SW 1271 (cell line): ENCODE measurements at places on chromosomes 1 and 21.

DNA sequence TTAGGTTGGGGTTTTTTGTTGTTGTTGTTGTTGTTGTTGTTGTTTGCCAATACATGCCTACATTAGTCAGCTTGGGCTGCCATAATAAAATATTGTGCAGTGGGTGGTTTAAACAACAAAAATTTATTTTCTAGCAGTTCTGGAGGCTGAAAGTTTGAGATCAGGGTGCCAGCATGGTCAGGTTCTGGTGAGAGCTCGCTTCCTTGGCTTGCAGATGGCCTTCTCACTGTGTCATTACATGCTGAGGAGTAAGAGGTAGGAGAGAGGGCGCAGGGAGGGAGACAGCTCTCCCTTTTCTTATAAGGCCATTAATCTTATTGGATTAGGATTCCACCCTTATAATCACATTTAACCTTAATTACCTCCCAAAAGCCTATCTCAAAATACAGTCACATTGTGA is 52.7 kb downstream of the DIRAS3 start:
- no peak for DNase-seq

DNA sequence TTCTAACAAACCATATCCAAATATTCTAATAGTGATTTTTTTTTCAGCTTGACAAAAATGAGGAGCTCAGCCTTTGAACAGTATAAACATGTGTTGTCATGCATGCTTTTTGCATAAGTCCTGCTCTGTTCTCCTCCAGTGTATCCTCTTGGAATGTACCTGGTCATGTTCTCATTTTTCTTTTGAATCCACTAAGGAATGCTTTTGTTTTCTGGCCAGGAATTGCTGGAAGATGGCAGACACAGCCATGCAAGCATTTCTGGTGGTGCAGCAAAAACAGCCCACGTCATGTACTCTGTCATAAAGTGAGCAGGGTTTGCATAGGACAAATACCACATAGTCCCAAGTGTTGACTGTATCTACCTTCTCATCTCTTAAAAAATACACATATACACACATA is 11.5 kb upstream of the PLD5 start:
- DNase-seq = no peak

DNA sequence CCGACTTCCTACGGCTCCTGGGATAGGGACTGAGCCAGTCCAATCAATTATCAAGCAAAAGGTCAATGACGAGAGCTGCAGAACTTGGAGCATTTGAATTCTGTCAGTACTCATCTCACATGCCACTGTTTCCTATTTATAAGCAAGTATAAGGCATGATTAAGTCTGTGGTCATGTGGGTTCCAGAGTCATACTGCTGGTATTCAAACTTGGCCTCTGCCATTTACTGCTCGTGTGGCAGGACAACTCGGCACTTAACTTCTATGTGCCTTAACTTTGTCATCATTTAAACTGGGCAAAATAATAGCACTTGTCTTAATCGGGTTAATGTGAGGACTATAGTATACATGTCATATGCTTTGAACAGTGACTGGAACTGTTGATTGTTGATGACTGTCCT is 44.9 kb upstream of the TNFSF18 start:
- DNase-seq = peak; percentile 2

DNA sequence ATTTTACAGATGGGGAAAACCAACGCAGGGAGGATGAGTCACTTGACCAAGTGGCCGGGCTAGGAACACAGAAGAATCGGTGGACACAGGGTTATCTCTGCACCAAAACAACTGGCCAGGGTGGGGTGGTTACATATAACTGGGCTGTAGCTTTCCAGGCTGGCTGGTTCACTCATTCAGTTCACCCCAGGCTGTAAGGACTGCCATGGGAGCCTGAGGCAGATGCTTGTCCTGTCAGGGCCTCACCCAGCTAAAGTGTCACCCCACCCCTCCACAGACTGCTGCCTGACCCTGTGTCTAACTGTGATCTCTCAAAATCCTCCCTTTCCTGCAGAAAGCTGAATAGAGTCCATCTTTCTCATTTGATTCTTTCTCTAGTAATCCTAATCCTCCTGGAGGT is 387.3 kb downstream of the RYR2 start:
- no peak for DNase-seq

- no peak for DNase-seq
Measured at GRCh38 chr1:41784531-41785274, 134.0 kb downstream of the HIVEP3 start.

DNA sequence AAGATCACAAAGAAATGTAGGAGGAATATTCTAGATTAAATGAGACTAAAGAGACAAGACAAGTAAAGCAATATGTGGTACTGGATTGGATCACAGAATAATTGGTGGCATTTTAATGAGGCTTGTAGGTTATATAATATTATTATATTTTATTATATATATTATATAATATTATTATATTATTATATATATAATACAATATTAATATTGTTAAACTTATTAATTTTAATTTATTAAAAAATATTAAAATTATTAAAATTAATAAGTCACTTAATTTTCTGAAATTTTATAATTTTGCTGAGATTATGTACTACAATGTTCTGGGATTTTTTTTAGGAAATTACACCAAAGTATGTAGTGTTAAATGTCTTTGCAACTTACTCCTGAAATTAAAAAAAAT is 311.9 kb downstream of the COL11A1 start:
- no peak for DNase-seq

DNA sequence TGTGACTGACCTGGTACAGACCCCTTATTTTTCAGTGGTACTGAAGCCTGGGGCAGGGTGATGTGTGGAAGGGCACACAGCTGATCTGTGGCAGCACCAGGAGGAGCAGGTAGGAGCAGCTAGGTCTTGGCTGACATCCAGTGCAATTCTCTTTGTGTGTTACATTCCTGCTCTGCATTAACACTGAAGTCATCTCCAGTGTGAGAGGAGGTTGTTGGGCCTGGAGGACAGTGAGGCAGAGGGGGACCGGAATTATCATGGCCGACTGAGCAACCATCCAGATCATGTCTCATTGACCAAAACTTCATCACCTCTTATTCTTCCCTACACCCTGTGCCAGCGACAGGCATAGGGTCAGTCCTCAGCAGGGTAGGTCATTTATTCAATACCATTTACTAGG is 1.5 kb downstream of the SLAMF8 start:
- DNase-seq = no peak

DNA sequence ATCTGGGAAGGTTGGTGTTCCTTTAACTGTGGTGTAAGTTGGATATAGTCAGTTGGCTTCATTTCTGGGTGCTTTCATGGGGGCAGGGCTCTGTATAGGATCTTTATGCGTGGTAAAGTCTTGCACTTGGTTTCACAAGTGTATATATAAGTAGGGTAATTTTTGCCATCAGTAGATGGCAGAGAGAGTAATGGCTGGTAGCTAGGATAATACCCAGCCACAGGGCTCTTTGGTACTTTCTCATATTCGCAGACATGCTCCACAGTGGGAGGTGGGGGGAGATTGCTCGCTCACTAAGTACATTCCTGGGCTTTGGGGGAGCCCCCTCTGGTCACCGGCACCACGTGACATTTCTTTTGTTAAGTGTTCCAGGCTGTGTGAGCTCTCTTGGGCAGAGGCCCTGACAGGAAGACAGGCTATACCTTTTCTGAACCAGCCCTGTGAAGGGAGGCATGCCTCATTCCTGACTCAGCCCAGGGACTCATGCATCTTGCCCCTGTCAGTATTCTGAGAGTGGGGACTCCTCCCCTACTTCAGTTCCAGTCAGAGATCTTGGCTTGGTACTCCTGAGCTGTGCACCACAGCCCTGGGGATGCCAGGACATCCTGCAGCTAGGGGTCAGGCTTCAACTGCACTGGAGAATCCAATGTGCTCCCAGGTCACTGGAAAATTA is 37.6 kb downstream of the FCRL2 start:
- no peak for DNase-seq

DNA sequence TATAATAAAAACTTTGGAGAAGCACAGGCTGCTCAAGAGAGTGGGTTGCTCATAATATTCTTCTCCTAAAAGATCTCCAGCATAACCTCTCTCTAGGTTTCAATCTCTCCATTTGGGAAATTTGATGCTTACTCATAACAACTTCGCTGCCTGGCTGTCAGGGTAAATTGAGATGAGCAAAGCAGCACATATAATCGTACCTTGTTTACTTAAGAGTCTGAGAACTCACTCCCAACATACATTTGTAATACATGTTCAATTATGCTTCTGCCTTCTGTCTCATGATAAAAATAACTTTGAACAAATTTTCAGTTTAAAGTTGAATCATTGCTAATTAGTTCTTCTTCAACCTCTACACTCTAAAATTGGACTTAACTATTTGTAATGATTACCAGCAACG is 68.9 kb downstream of the DUSP10 start:
- DNase-seq = no peak

- no peak for DNase-seq
Measured at GRCh38 chr1:143727263-143727662, 244.5 kb downstream of the FAM72C start.

- DNase-seq = no peak
Measured at GRCh38 chr1:160431006-160431405, 30.6 kb downstream of the VANGL2 start.

DNA sequence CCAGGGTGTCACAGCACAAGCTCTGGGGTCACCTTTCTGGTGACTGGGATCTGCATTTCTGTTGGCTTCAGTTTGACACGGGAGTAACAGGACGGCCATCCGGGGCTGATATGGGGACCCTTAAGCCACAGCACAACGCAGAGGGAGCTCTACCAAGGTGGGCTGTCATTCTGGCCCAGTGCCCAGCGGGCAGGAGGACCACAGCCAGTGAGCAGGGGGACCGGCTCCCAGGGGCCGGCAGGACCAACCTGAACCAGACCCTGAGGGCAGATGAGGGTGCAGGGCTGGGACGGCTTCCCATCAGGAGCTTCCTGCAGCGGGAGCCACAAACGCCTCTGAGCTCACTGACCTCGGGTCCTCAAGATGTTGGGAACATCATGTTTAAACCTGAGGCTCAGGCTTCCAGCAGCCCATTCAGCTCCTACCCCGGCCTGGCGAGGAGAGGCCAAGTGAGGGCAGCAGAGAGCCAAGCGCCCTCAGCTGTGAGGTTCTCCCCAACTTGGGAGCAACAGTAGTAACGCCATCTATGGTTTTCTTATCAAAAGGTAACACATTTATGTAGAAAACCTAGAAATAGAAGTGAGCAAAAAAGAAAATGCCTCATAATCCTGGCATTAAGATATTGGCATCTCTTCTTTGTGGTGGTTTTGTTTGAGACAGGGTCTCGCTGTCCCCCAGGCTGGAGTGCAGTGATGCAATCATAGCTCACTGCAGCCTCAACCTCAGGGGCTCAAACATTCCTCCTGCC is 26.8 kb downstream of the TMEM201 start:
- peak; percentile 29 for DNase-seq

DNA sequence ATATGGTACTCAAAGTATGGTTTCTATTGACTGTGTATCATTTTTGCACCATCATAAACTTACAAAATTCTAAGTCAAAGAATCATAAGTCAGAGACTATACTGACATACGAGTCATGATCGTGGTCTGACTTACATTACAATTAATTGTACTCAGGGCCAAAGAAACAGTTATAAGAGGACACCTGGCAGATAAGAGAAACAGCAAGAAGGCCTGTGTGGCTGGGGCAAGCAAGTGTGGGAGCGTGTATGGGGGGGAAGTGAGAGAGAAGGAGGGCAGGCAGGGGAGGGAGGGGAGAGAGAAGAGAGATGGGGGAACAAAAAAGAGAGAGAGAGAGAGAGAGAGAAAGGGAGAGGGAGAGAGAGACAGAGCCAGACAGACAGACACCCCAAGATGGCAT is 70.9 kb downstream of the RERE start:
- DNase-seq = no peak

- no peak for DNase-seq
Measured at GRCh38 chr1:156692925-156693847, 12.2 kb downstream of the CRABP2 start.

- no peak for DNase-seq
Measured at GRCh38 chr1:87600854-87601253, 272.2 kb downstream of the LMO4 start.

DNA sequence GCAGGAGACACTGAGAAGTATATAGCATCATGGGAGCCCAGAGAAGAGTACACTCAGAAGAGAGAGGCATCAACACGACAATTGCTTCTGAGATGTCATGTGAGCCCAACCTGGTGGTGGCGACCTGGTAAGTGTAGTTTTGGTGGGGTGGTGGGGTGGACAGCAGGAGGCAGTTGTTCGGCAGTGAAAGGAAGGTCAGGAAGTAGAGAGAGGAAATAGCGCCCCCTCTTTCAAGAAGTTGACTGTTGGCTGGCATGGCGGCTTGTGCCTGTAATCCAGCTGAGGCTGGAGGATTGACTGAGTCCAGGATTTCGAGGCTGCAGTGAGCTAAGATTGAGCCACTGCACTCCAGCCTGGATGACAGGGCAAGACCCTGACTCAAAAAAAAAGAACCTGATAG is 12.6 kb downstream of the RSPO1 start:
- no peak for DNase-seq

DNA sequence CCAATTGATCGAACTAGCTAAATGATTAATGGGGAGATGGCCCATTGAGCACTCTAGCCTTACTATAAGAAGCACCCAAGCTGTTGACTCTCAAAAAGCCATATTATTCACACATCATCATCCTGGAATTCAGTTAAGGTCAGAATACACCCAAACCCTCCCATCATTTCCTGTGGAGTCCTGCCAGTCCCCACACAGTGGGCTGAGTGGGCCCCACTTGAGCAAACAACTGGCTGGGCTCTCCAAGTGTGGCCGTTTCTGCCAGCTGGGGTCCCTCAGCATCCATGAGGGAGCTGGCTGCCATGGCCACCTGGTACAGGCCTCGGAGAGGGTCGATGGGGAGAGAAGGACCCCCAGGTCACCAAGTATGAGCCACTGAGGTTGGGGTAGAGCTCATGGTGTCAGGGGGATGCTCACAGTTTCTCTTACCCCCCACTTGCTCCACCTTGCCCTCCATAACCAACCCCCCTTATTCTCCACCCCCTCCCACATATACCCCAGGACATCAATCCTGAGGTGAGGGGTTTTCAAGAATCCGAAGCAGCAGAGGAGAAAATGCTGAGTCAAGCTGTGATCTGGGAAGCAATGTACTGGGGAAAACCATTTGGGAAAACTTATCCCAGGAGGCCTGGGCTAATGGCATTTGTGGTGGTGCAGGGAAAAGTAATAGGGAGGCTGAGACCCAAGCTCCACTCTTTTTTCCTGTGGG is 60.3 kb downstream of the UBE2T start:
- DNase-seq = no peak

- no peak for DNase-seq
Measured at GRCh38 chr1:160710517-160711252, 937 bp downstream of the CD48 start.

- no peak for DNase-seq
Measured at GRCh38 chr1:6198646-6199297, 623 bp downstream of the RPL22 start.

DNA sequence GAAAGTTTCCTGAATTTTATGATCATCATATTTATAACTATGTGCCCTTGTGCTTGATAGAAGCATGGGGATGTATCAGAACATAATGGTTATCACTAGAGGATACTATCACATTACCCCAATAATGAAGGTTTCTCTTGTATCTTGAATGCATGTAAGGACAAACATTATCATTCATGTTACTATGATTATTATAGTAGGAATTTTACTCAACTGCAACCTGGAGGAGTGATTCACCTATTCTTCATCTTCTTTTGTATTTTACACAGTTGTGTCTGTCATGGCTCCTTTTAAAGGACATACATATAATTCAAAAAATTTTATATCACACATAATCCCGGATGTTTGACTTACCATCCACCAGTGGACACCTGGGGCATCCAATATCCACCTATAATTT is 143.8 kb upstream of the TMPRSS15 start:
- no peak for DNase-seq

GRCh38 chr1:11499601-11500331 is 20.8 kb downstream of the DISP3 start:
- DNase-seq = no peak
